Stimulated activated CD4-positive, alpha-beta T cell treated with anti-CD3 and anti-CD28 coated beads, Interleukin-2, amount 100 ng/mL, for 24 hours (primary cell): ENCODE measurements at places on chromosomes 3 and 15.

DNA sequence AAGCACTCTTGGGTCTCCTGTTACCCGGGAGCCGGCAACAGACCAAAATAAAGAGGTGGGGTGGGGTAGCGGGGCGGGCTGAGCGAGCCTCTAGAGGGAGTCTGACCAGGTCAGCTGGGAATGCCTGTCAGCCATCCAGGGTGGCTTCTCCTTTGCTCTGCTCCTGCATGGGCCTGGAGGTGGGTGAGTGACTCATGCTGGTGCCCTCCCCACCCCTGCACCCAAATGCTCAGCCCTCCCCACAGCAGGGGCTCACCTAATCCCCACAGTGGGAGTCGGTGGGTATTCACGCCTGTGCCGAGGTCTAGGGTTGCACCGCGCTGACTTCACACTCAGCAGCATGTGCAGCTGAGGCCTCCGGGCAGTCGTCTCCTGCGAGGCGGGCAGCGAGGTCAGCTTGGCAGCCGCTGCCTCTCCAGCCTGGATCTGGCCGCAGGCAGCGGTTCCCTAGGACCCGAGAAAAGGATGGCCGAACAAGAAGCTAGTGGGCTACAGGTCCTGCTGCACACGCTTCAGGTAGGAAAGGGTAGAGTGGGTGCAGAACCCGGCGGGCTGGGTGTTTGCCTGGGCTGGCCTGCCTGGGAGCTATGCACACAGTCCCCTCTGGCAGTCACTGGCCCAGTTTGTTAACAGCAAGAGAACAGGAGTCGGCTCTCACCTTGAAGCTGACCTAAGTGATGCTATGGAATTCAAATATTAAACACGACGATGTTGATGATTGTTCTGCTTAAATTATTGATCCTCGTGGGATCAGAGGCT, at the start of gene AGBL1:
TSS of gene AGBL1 (plus strand) at position 364 of the 759 bp plus-strand sequence.
- no peak for DNase-seq

- no peak for DNase-seq
Measured at GRCh38 chr3:23832523-23832922, 26.8 kb downstream of the UBE2E1 start.

GRCh38 chr15:101201411-101202174, 50.3 kb downstream of the CHSY1 start:
- DNase-seq: no peak

DNA sequence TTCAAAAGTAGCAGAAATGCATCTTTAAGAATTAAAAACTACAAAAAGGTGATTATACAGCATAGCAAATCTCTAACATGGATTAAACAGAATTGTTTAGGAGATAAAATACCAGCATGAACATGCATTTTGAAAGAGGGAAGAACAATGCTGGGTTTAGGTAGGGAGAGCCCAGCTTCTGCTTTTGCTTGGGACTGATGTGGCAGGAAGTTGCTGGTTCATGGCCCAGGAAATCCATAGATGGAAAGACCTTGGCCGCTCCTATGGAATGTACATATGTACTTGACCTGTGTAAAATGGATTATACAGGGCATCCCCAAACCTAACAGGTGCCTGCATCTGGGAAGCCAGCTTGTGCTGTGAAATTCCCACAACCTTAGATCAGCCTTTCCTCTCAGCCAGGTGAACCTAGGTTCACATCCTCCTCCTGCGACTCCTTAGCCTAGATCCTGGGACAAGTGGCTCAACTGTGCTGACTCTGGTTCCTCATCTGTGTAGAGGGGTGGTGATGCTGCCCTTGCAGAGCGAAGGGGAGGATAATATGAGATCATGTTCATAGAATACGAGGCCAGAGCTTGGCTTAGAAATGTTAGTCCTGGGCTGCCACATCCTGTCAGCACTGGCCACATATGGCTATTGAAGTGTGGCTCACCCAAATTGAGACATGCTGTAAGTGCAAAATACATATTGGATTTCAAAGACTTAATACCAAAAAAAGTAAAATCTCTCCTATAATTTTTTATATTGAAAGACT, 47.0 kb upstream of the PLXNA1 start:
- no peak for DNase-seq

- no peak for DNase-seq
Measured at GRCh38 chr15:52397118-52397517, 101.5 kb upstream of the MYO5C start.

DNA sequence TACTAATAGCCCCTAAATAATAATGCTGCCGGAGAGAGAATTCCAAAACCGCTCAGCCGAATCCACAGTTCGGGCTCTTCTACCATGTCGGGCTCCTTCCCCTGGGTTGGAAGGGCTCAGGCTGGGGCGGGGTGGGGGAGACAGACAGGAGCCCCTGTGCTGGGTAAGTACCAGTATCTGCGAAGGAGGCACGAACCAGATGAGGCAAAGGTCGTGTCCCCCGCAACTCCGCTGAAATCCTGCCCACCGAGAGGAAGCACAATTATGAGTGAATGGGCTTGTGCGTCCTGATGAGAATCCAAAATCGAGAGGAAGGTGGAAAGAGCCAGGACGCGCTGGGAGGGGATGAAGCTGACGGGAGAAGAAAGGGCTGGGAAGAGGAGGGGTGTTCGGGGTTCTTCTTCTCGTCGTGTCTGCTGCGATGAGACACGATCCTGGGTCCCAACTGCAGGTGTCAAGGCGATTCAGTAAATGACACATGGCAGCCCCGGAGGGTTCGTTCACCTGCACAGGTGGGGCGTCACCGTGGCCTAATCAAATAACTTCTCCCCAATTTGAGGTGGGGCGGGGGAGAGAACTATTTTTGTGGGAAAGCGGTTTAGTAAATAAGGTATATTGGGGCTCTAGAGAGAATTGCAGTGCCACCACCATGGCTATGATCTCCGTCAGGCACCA, 707 bp upstream of the FAM81A start:
- no peak for DNase-seq

DNA sequence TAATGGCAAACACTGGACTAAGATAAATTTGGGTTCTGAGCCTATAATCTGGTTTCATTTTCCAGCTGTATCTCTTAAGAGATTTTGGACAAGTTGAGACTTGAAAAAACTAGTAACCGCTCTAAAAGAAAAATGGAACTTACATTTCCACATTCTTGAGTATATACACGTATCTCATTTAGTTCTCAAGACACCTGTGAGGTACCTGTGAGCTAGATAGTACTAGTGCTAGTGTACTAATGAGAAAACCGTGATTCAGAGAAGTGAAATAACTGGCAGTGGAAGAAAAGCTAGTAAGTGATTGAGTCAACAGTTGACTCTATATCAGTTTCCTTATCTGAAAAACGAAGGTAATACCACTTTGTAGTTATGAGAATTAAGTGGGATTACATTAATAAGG, 62.2 kb upstream of the PAQR5 start:
- DNase-seq: no peak
